Stimulated activated naive CD4-positive, alpha-beta T cell (primary cell): ENCODE measurements at places on chromosomes 2 and 18.

GRCh38 chr2:169928463-169928864, 101.2 kb downstream of the UBR3 start:
- DNase-seq: peak; percentile 41

DNA sequence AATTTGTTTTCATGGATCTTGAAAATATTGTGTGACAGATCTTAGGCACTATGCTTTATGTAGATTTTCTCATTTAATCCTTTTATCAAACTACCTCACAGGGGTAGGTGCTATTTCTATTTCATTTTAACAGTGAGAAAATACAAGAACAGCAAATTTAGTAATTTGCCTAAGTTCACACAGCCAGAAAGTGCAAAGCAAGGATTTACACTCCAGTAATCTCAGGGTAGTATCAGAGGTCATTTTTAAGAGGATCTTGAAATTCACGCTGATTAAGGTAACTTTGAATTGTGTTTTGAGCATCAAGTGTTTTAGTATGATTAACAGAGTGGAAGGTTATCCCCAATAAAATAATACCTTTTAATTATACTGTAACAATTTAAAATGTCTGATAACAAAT, 10.1 kb upstream of the KCNJ3 start:
- DNase-seq: no peak

DNA sequence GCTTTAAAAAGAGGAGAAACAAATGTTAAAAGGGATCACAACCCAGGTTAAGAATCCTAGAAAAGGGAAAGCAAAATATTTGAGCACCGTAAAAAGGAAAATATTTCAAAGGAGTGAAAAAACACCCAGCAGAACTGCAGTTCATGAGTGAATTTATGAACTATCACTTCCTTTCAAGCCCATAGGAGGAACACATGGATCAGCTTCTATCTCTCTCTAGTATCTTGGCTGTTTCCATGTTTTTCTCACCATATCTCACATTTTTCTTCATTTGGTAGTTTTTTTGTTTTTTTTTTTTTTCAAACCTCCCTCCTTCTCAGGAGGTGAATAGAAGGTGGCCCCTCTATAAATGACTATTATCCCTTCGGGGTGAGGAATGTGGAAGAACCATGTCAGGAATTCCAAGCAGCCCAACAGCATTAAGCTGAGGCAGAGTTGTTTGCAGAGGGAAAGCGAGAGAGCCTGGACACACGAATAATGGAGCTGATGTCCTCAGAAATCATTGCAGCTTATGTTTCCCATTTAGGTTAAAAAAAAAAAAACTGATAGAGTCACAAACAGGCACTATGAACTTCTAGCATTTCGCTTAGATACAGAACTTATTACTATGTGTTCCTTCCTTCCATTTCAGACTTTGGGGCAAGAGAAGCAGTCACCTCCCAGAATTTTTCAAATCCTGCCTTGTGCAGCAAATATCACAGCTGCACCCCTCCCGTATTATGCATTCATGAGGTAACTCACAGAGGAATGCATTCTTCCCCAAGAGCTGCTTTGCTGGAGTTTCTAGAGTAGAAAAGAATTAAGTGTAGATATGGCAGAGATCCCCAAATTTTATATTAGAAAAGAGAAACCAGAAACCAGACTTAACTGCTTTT, 315.6 kb downstream of the IRS1 start:
- DNase-seq: no peak

- no peak for DNase-seq
Observed at GRCh38 chr2:1742681-1743395, 1.5 kb downstream of the PXDN start.

GRCh38 chr2:219251656-219252055, 1.4 kb upstream of the TUBA4B start:
- no peak for DNase-seq

GRCh38 chr2:6535572-6535971, 330.1 kb downstream of the CMPK2 start:
- DNase-seq: no peak

- no peak for DNase-seq
Observed at GRCh38 chr18:46010676-46011075, 43.5 kb upstream of the EPG5 start.

GRCh38 chr2:99959261-99960014, 183.0 kb downstream of the AFF3 start:
- no peak for DNase-seq

- DNase-seq: no peak
Observed at GRCh38 chr18:44181951-44182747, 498.5 kb upstream of the SETBP1 start.

- no peak for DNase-seq
Observed at GRCh38 chr2:164972216-164972615, 16.9 kb upstream of the SLC38A11 start.

- DNase-seq: no peak
Observed at GRCh38 chr2:84717302-84717701, 163.6 kb downstream of the TRABD2A start.
